ENCODE measurements at places on chromosomes 1 and 21. TPM values are rescaled to one million over a fixed set of nuclear protein-coding genes. Genes with fewer than 3 reads are reported as not detected.

- no peaks in the 10 kb centered on the region for H3K4me1 ChIP-seq
- H3K4me3 ChIP-seq = no peak overlapping the region
- H3K36me3 ChIP-seq = no peaks in the 10 kb centered on the region
- no peak overlapping the region for H3K27ac ChIP-seq
These were observed 53.1 kb upstream of the GPR37L1 start for GRCh38 chr1:202069662-202070061.

DNA sequence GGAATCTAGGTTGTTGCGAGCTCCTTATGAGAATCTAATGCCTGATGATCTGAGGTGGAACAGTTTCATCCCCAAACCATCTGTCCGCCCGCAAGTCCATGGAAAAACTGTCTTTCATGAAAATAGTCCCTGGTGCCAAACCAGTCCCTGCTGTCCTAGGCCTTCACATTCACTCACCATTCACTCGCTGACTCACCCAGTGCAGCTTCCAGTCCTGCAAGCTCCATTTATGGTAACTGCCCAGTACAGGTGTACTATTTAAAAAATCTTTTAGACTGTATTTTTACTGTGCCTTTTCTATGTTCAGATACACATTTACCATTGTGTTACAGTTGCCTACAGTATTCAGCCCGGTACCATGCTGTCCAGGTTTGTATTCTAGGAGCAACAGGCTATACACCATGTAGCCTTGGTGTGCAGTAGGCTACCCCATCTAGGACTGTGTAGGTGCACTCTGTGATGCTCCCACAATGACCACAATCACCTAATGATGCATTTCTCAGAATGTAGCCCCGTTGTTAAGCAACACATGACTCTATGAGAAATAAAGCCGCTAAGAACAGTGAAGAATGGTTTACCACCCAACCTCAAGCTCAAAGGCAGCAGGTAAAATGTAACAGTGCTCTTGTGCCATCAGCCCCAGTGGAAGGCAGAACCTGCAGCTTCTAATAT, 2.4 kb downstream of the ECHDC2 start:
- H3K27ac ChIP-seq = no peak overlapping the region
- no peaks in the 10 kb centered on the region for H3K36me3 ChIP-seq
- H3K4me1 ChIP-seq = peaks cover 23% of the 10 kb centered on the region

DNA sequence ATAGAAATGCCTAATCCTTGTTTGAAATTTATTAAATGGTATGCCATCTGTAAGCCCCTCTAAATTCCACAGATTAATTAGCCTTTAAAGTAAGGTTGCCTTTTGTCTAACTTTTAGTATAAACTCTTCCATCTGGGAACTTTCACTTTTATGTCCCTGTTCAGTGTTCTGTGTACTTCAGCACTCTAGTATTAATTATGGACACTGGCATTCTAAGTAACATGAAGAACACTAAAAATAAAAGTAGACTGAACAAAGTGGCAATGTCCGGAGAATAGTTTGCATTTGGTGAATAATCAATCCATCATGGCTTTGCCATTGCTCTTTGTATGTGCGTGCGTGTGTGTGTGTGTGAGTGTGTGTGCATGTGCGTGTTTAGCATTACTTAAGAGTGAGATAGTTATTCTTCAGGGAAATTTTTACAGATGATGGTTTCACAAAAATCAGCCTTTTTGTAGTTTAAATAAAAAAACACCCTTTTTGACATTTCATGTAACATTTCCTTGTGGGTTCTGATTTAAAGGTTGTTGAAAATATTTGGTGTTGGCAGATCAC, 51.1 kb downstream of the ATF6 start:
- DNase-seq = no peak
- H3K27ac ChIP-seq = no peak overlapping the region
- no peaks in the 10 kb centered on the region for H3K36me3 ChIP-seq
- H3K27me3 ChIP-seq = no peaks in the 10 kb centered on the region
- H3K4me1 ChIP-seq = no peaks in the 10 kb centered on the region
- no peak overlapping the region for H3K4me3 ChIP-seq

DNA sequence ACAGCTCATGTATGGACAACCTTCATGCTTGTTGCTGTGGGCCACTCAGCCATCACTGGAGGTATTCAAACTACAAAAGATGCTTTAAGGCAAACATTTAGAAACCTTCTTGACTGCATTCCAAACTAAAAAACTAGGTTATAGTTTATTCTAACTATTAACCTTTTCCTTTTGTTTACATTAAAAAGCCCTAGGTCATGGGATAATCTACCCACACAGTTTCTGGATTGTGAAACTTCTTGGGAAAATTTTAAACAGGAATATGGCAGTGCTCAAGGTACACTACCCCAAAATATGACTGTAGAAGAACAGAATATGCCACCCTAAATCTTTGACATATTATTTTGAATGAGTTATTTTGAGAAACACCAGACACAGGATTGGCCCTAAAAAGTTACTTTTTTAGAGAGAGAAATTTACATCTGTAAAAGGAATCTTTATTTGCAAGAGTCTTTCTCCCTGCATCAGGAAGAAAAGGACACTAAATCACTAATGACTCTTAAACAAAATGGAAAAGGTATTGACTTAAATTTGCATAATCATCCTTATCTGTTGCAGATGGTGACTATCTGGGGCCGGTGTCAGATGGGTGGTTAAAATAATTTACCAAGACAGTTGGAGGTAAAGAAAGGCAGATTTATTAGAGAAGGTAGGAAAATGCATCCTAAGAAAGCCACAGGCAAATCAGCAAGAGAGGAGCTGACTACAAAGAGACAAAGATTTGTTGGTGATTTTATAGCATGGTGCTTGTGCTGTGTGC, 25.1 kb upstream of the NUF2 start:
- no peak for DNase-seq
- no peaks in the 10 kb centered on the region for H3K36me3 ChIP-seq
- H3K4me3 ChIP-seq = no peak overlapping the region

GRCh38 chr1:171334024-171334640, 20.1 kb downstream of the FMO4 start:
- H3K4me1 ChIP-seq = no peaks in the 10 kb centered on the region
- no peak overlapping the region for H3K27ac ChIP-seq
- peaks cover 5% of the 10 kb centered on the region for H3K27me3 ChIP-seq
- no peak for DNase-seq
- no peak overlapping the region for H3K4me3 ChIP-seq
- no peaks in the 10 kb centered on the region for H3K36me3 ChIP-seq

- H3K27me3 ChIP-seq = peaks cover 46% of the 10 kb centered on the region
- no peaks in the 10 kb centered on the region for H3K4me1 ChIP-seq
- no peak for DNase-seq
- H3K27ac ChIP-seq = no peak overlapping the region
- no peak overlapping the region for H3K4me3 ChIP-seq
These were observed 127.3 kb downstream of the HHIPL2 start for GRCh38 chr1:222420633-222421032.

DNA sequence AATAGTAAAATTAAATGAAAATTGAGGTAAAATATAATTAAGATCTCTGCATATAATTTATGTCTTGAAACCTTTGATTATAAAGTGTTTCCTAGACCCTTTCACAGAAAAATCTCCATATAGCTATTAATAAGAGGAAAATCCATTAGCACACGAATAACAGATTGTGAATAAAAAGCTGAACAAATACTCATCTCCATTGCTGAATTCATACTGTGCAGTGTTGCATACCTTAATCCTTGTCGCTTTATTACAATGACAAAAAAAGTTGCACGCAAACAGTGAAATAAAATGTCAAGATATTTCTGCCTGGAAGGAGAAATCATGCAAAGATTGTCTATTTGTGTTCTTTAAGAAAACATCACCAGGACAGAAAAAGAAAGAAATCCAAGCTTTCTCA, 499.1 kb upstream of the TMPRSS15 start:
- H3K27ac ChIP-seq = no peak overlapping the region
- no peaks in the 10 kb centered on the region for H3K27me3 ChIP-seq
- H3K36me3 ChIP-seq = no peaks in the 10 kb centered on the region

- no peak for DNase-seq
- H3K4me1 ChIP-seq = no peaks in the 10 kb centered on the region
- H3K27me3 ChIP-seq = no peaks in the 10 kb centered on the region
- H3K4me3 ChIP-seq = peak overlapping the region; percentile 66
- H3K27ac ChIP-seq = no peak overlapping the region
These were observed 47.3 kb upstream of the COA6 start for GRCh38 chr1:234325878-234326496.

- H3K27me3 ChIP-seq = no peaks in the 10 kb centered on the region
- H3K36me3 ChIP-seq = no peaks in the 10 kb centered on the region
- no peak for DNase-seq
- H3K4me1 ChIP-seq = peaks cover 8% of the 10 kb centered on the region
- H3K4me3 ChIP-seq = no peak overlapping the region
- no peak overlapping the region for H3K27ac ChIP-seq
These were observed 4.8 kb downstream of the PHACTR4 start for GRCh38 chr1:28374297-28374696.

The MARK1 gene
- total RNA-seq = 0.40 TPM

The KRTAP10-6 gene
- not detected for total RNA-seq

The FBXO44 gene
- total RNA-seq = 23.5 TPM

The ARMH1 gene
- not detected for total RNA-seq

The TEDDM1 gene
- not detected for total RNA-seq

The RBP7 gene
- 6.0 TPM for total RNA-seq

Measured in PC-3 (cell line).